ENCODE measurements at places on chromosomes 13 and 19.
A peak's percentile ranks its signal among the peaks of the same experiment; 100 is the strongest.

- no peak for DNase-seq
Measured at GRCh38 chr19:38691938-38692457, 44.5 kb downstream of the ACTN4 start.

DNA sequence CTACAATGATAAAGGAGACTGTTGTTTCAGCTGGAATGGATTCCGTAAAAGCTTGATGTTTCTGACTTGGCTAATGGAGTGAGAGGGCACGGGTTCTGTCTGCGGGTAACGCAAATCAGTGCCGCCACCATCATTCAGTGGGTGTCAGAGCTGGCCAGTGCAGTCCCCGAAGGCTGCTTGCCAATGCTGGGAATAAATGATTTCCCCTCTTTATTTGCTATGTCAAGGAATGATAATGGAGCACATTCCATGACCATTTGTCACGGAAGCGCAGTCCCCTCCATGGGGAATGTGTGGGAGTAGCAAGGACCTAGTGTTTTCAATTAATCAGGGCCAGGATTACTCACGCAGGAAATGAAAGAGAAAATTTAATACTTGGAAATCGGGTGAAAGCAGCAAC, 899.3 kb downstream of the UQCRFS1 start:
- no peak for DNase-seq

GRCh38 chr19:3243819-3244700, 19.6 kb downstream of the CELF5 start:
- peak; percentile 34 for DNase-seq

DNA sequence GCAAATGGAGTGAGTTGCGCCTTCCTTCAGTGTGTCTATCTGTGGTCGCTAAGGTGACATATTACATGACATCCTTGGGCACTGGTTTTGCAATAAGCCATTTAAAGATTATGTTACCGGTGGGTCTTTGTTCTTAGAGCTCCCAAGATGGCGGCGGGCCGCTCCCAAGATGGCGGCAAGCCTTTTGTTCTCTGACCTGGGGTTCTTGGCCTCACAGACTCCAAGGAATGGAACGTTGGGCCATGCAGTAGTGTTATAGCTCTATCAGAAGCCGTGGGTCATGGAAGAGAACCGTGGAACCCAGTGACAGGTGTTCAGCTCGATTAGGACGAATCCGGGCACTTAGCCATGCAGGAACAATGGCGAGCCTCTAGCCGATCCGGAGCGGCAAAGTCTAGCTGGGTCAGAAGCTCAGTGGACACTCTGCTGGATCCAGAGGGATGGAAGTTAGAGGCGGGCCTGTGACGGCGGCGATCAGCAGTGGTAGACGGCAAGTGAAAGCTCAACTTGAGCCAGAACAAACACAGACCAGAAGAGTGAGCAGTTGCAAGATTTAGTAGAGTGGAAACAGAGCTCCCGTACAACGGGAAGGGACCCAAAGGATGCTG, 188.6 kb downstream of the TEX29 start:
- no peak for DNase-seq

DNA sequence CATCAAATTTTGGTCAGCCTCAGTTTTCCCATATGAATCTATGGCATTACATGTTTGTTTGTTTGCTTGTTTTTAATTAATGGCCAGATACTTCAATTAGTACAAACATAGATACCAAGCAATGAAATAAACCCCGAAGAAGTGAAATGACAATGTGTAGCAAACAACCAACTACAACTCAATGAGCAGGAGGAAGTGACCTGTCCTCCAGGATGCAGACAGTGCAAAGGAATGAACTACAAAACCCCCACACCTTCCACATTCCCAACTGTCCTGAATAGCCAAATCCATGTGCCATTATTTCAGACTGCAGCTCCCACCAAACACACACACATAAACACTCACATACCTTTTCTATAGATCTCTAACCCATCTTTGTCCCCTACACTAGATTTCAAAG, 45.0 kb upstream of the FAM124A start:
- DNase-seq, result no peak

DNA sequence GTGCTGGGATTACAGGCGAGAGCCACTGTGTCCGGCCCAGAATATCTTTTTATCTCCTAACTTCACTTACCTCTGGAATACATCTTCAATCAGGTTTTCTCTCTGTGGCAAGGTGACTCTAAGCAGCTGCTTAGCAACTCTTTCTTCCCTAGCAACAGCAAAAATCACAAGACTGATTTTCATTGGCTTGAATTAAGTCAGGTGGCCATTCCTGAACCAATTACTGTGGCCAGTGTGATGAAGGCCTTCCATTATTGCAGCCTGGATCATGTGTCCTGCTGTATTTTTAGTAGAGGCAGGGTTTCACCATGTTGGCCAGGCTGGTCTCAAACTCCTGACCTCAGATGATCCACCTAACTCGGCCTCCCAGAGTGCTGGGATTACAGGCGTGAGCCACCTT, 9.0 kb upstream of the LTBP4 start:
- no peak for DNase-seq

Data from AML-193 (cell line).